ENCODE measurements at places on chromosomes 3 and 15.

DNA sequence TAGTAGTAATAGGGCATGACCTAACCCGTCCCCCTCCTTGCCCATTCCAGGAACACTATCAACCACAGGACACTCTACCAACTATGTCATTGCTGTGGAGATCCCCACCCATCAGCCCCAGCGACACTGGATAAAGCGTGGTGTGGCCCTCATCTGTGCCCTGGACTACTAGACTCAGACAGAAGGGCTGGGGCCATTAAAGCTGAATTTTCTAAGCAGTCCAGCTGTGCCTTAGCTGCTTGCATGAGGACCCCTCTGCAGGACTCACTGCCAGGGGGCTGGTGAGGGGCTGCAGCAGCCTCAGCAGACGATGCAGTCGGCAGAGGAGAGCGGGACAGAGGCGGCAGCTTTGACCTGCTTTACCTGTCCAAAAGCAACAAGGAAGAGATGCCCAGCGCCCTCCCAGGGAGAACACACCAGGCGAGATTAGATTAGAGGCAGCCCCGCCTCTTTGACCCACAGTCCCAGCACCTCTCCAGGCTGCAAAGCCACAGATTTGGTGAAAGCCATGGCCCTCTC lies 44.6 kb downstream of the SEMA3G start:
- DNase-seq = no peak

DNA sequence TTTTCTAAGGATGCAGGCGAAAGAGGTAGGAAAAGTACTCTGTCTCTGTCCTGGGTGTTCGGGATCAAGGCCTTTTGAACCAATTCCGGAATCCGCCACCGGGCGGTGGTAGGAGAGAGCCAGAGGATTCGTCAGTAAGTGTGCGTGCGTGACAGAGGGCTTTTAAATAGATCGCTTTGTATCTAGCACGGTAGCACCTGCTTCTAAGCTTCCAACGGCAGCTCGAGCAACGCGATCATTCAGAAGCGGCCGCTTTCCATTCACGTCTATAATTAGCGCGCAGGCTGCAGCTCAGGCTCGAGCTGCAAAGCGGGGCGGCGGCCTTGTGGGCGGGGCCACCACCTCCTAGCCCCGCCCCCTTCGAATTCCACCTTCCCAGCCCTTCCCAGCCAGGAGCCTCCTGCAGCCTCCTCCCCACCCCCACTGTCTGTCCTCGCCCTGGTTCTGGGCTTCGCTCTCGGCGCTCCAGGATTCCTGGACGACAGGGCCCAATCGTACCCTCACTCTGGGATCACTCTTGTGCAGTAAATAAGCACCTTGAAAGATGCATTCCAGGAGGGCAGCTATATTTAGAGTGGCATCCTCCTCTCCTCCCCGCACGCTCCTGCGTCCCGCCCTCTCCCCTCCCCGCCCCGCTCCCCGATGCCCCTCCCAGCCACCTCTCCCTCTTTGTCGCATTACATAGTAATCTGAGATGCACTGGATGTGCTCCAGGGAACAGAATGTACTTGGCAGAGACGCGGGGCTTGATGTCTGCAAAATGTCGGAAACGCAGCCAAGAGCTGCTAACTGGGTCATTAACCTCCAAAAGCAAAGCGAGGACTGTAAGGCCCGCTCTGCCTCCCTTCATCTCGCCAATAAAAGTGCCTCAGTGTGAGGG lies 224.1 kb upstream of the TPRG1 start:
- DNase-seq = no peak

DNA sequence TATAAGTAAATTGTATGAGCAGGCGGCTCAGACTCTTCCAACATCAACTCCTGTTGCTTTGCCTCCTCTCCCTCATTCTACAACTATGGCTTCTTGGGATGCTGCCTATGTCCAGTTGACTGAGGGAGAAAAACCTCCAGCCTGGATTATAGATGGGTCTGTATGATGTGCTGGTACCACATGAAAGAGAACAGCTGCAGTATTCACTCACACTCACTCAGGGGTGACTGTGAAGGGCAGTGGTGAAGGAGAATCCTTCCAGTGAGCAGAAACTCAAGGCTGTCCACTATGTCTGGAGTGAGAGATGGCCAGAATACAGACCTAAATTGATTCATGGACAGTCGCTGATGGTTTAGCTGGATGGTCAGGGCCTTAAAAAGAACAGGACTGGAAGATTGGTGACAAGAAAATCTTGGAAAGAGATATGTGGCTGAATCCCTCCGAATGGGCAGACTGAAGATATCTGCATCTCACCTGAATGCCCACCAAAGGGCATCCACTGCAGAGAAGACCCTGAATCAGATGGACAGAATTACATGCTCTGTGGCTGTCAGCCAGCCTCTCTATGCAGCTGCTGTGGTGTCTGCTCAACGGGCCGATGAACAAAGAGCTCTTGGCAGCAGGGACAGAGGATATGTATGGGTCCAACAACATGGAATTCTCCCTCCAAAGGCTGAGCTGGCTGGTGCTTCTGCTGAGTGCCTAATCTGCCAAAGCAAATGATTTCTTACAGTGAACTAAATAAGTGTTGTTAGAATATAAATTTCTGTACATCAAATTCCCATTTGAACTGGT lies 1.9 kb upstream of the BCL2L10 start:
- DNase-seq = no peak

- DNase-seq = no peak
Measured at GRCh38 chr15:46676233-46677206, 1040.8 kb upstream of the SEMA6D start.

GRCh38 chr3:146974001-146974400 lies 368.9 kb upstream of the PLSCR5 start:
- DNase-seq = no peak

DNA sequence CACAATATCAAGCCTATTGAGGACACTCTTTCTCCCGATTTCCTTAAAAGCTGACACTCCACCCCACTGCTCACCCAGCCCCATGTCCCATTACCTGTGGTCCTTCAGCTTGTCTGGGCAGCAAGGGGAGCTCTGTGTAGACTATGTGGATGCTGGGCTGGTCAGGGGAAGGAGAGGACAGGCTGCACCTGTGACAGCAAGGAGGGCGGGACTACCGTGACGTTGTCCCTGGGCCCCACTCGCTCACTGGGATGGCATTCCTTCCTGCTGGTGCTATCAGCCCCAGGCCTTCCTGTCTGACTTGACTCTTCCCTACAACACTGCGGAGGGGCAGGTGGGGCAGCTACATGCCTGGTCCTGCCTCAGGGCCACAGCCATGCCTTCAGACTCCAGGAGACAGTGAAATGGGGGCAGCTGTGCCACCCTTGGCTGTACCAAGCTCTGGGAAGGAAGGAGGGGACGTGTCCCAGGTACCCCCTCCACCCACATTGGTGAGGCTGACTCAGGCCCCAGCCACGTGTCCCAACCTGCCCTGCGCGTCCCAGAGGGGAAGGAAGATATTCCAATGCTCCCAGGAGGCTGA lies at the start of gene TMEM40:
Gene TMEM40 (minus strand): TSS at position 163 of the 583 bp plus-strand sequence. CDS start 9,427 bp downstream, outside the sequence.
- DNase-seq = no peak

DNA sequence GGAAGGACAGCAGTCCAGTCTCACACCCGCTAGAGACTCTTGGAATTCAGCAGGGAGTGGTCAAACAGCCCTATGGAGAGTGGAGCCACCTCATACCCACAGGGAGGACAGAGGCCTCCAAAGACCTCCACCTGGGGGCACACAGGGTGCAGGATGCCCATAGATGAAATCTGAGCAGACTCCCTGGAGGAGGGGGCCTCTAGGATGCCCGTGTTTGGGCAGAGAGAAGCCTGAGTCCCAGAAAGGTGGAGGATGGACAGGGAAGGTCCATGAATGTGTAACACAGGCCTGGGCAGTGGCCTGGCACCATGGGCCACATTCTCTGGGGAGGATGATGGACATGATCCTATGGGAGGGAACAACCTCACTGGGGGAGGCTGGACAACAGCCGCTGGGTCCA lies 21.7 kb downstream of the DUSP7 start:
- no peak for DNase-seq

GRCh38 chr3:149497966-149498670 lies 23.6 kb downstream of the TM4SF4 start:
- no peak for DNase-seq

GRCh38 chr3:141830508-141830907 lies 45.9 kb upstream of the ATP1B3 start:
- no peak for DNase-seq

GRCh38 chr3:169952045-169952444 lies 14.6 kb upstream of the SEC62 start:
- no peak for DNase-seq

DNA sequence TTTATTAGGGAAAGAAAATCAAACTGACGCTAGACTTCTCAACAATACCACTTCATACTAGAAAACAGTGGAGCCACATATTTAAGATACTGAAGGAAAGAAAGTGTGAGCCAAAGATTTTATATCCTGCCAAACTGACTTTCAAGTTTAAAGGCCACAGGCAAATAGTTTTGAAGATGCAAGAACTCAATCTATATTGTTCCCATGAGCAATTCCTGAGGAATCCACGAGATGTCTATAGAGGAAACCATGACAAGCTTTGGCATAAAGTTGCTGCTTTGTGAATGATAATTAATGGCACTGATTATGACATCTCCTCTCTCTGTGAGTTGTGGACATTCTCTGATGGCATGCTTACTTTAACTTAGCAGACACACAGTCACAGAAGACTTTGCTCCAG lies 276.1 kb upstream of the GOLGA6L4 start:
- DNase-seq = no peak

GRCh38 chr3:152176241-152176640 lies 92.5 kb upstream of the MBNL1 start:
- no peak for DNase-seq

GRCh38 chr3:77323626-77324025 lies 283.7 kb downstream of the ROBO2 start:
- DNase-seq = no peak

GRCh38 chr3:42685363-42685881 lies at the start of gene KLHL40:
Gene KLHL40 (plus strand): TSS chr3:42685537. CDS start chr3:42685619, 82 bp downstream.
- DNase-seq = no peak

- no peak for DNase-seq
Measured at GRCh38 chr15:65062061-65062460, 5.7 kb downstream of the RASL12 start.

- DNase-seq = no peak
Measured at GRCh38 chr3:150073513-150073912, 102.8 kb upstream of the PFN2 start.

DNA sequence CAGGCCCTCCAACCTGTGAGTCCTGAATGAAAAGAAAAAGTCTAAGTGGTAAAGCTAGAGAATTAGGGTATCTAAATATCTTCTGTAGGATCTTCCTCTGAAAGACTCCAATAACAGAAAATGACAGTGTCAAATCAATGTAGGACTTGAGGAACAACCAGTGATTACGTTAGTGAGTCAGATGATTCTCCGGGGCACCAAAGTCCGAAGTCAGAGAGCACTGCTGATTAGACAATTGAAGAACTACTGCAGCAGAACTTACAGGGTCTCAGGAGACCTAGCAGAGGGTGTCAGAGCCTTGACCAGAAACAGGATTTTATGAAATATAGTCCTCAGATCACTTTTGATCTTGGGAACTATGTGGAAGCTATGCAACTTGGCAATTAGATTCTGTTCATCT lies 605.8 kb downstream of the EPHA3 start:
- DNase-seq = no peak

GRCh38 chr3:130834476-130834875 lies 59.4 kb upstream of the ATP2C1 start:
- no peak for DNase-seq

GRCh38 chr3:53614307-53614706 lies 119.9 kb downstream of the CACNA1D start:
- no peak for DNase-seq
